ENCODE measurements at places on chromosomes 2 and 18.
A peak's percentile ranks its signal among the peaks of the same experiment; 100 is the strongest.

DNA sequence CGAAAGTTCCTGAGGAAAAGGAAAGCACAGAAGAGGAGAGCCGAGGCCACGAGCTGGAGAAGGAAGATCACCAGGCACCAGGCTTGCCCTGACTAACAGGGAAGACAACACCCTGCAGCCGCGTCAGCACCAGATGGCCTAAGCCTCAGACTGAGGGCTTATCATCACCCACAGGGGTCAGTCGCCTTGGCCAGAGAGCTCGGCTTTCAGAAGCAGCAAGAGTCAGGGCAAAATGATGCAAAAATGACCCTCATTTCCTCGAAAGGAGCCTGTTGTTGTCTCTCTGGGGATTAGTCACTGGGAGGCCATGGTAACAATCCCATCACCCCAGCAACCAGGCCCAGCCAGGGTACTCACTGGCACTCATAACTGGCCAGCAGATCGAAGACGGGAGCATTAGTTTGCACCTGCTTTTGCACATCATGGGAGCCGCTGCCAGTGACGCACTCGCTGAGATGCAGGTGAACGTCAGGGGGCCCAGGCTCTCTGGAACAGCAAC is 42.7 kb upstream of the ZFP36L2 start:
- DNase-seq = peak; percentile 23

DNA sequence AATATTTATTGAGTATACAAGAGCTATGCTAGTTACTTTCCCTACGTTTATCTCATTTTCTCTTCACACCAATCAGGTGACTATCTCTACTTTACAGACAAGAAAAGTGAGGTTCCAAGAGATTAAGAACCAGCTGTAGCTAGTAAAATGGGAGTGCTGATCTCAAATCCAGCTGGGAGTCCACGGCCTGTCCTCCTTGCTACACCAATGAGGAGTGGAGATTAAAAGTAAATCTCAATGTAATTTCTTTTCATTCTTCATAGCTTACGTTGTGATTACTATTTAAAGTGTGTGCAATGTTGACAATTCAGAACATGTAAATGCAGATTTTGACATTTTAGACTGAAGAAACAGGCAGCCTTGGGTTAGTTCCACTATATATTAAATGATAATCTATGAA is 53.9 kb upstream of the NRP2 start:
- DNase-seq = no peak

- no peak for DNase-seq
Measured at GRCh38 chr2:70024284-70024683, 62.9 kb upstream of the ASPRV1 start.

- DNase-seq = no peak
Measured at GRCh38 chr2:42569116-42569711, 782 bp downstream of the MTA3 start.

DNA sequence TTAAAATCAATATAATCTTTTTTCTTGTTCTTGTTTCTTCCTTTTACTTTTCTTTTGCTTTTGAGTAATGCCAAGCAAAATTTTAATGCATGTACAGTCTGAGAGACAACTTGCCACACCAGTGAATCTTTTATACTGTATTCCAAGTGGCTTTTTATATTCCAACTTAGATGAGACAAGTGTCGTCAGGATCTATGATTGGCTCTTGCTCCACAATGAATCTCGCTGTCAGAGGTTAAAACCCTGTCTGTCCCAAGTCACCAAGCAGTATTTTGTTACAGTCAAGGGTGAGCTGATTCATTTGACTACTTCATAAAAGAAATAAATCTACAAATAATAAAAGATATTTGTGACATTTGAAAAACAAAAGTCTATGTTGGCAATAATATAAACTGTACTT is at the start of gene MSTN:
MSTN (minus strand) TSS at position 129 of the 400 bp plus-strand sequence. CDS start 133 bp downstream, outside the sequence.
- no peak for DNase-seq

GRCh38 chr18:59420244-59420643 is 61.2 kb upstream of the LMAN1 start:
- no peak for DNase-seq

- no peak for DNase-seq
Measured at GRCh38 chr2:212752730-212753351, 214.2 kb upstream of the ERBB4 start.

DNA sequence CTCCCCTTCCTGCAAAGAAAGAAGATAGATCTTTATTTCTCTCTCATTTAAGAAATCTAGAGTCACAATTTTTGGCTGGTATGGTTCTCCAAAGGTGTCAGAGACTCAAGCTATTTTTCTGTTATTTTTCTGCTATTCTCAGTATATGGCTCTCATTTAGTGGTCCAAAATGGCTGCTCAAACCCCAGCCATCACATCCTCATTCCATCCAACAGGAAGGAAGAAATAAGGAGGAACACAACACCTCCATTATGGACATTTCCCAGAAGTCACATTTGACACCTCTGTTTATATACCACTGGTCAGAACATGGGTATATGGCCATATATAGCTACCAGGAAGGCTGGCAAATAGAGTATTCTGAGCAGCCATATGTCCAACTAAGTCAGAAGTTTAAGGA is 7.4 kb upstream of the DDX1 start:
- no peak for DNase-seq

DNA sequence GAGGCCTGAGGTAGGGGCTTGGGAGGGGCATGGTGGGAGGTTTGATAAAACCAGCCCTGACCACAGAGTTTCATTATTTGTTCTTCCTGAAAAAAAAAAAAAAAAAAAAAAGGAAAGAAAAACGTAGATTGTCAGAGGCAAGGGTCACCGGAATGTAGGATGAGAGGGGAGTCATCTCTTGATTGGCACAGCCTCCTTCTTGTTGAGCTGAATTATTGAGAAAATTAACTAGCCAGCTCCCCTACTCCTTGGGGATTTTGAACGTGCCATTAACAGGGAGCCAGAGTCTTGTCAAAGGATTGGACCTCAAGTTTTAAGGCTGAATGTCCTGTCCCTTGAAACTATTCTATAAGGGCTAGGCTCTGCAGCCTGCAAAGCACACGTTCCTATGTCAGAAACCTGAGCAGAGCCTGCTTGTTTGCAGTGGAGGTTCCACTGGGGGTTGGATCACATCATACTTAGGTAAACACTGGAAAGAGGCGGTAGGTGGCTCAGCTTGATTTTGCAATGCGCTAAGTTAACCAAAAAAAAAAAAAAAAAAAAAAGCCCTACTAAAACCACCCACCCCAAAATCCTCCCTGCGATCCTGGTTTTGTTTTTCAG is 2.3 kb downstream of the INHBB start:
- DNase-seq = no peak

DNA sequence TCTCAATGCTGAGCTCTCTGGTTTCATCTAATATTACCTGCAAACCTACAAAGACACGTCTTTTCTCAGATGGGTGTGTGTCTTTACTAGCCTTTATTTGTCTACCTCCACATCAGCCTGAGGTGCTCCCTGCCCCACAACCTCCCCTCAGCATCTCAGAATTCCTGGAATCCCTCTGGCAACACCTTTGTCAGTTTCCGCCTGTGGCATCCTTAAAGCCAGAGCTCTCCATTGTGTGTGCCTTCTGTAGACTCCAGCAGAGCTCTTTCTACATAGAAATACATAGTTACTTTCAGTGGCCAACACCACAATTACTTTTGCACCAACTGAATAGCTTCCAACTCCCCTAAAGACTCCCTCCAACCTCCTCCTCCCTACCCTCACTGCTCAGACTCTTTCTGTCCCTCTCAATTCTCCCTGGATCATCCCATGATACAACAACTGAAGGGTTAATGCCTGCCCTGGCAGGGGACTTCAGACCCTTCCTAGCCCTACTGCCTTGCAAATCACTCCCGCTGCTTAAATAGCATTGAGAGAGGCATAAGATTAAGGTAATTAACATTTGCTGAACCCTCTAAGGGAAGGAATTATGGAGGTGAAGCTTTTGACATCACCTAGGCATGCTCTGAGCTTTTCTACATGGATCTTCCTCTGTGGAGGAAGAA is 39.6 kb upstream of the RMDN2 start:
- DNase-seq = no peak

GRCh38 chr2:166491461-166491860 is 2.6 kb downstream of the SCN7A start:
- no peak for DNase-seq

DNA sequence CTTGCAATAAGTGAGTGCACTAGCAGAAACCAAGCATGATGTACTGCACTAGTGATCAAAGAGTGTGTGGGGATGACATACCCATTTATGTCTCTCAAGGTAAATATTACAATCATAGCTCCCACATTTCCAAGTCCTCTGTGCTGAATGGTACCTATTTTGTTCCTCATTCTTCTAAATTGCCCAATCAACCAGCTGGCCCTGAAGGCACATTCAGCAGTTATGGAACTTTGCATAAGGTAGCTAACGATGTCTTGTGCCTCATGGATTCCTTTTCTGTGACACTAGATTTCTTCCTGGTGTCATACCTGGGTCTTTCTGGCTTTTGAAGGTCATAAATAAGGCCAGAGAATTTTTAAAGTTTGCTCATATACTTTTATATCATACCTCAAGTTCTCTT is 963.0 kb downstream of the SLC4A3 start:
- DNase-seq = no peak

GRCh38 chr2:42118754-42119569 is 50.2 kb upstream of the EML4 start:
- no peak for DNase-seq

DNA sequence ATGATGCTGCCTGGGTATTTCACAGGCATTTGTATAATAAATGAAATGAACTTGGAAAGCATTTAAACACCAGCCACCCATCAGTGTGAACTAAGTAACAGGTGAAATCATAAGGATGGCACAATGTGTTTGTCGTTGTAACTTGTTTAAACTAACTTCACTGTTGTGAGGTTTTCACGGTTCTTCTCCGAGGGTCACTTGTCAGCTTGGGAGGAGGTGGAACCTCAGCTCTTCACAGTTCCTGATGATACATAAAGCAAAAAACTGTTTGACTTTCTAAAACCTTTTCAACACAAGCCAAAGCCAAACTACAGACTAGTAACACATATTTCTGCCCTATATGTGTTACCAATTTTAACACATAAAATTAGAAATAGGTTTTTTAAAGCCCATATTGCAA is 13.1 kb downstream of the TMEM18 start:
- no peak for DNase-seq

- DNase-seq = no peak
Measured at GRCh38 chr2:1991706-1992245, 247.5 kb upstream of the PXDN start.

DNA sequence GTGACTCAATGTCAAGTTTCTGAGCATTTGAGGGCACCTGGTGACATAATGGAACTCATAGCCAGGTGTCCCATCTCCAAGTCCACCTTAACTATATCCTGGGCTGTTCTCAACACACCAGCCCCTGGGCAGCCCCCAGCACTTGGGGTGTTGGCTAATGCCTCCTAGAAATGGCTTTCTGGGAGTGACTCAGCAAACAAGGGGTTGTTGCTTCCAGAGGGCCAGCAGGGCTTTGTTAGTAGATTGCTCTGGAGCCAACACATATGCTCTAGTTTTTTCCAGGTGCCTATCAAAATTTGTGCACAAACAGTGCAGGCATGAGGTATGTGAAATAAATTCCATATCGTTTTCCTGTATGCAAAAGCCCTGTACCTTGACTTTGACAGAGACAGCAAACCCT is 448.4 kb downstream of the SLC4A3 start:
- no peak for DNase-seq

DNA sequence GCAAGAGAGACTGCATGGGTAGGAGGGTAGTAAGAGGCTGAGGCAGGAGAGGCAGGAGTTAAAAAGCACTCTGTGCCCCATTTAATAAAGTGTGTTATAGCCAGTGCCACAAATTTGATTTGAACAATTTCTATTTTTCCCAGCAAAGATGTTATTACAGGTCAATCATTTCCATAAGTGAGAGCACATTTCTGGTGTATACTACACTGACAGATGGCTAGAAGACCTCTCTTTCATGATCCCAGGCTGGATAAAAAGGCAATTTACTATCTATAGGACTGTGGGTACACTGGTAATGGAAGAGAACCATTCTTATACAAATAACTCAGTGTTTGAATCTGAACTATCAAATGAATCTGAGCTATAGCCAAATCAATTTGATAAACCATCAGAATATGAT is 176.2 kb downstream of the FSHR start:
- no peak for DNase-seq

- no peak for DNase-seq
Measured at GRCh38 chr18:48923746-48924629, 26.8 kb downstream of the SMAD7 start.

DNA sequence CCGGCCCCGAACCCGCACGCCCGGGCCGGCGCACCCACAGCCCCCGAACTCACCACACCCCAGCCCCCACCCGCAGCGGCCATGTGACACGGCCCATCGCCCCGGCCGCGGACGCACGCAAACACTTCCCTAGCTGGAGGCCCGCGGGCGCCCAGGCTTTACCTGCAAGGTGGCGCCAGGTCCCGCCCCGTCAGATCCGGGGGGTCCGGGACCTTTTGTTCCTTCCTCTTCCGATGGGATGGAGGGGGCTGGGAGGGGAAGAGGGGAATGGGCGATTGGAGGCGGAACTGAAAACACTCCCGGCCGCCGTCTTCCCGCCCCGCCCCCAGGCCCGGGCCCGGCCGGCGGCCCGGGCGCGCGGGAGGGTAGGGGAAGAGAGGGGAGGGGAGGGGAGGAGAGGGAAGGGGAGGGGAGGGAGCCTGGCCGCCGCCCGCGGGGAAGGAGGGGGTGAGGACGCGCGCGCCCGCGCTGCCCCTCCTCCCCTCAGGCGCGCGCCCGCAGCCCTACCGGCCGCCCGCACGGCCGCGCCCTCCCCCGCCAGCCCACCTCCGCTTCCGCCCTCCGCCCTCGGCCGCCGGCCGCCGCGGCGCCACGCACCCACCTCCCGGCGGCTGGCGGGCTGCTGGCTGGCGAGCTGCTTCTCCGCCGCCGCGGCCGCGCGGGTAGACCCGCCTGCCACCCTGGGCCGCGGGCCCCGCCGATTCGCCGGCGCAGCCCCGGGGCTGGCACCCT is at the start of gene SMAD2:
SMAD2 (minus strand) TSS at position 461 of the 732 bp plus-strand sequence. CDS start 33,903 bp downstream, outside the sequence.
- DNase-seq = peak; percentile 60
